ENCODE measurements at places on chromosomes 13 and 19.

GRCh38 chr19:40691421-40692211 is 1.2 kb upstream of the NUMBL start:
- DNase-seq = no peak

DNA sequence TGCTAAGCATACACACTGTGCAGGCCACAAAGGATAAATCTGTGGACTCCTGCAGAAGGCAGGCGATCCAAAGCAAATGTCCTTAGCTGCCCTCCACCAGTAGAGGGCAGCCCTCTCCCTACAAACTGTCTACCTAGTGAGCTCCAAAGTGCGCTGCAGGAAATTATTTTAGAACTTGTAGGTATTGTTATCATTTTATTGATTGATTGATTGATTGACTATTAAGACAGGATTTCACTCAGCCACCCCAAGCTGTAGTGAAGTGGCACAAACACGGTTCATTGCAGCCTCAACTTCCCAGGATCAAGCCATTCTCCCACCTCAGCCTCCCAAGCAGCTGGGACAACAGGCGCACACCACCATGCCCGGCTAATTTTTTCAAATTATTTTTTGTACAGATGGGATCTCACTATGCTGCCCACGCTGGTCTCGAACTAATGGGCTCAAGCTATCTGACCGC is 37.3 kb downstream of the RNF6 start:
- peak; percentile 59 for DNase-seq

DNA sequence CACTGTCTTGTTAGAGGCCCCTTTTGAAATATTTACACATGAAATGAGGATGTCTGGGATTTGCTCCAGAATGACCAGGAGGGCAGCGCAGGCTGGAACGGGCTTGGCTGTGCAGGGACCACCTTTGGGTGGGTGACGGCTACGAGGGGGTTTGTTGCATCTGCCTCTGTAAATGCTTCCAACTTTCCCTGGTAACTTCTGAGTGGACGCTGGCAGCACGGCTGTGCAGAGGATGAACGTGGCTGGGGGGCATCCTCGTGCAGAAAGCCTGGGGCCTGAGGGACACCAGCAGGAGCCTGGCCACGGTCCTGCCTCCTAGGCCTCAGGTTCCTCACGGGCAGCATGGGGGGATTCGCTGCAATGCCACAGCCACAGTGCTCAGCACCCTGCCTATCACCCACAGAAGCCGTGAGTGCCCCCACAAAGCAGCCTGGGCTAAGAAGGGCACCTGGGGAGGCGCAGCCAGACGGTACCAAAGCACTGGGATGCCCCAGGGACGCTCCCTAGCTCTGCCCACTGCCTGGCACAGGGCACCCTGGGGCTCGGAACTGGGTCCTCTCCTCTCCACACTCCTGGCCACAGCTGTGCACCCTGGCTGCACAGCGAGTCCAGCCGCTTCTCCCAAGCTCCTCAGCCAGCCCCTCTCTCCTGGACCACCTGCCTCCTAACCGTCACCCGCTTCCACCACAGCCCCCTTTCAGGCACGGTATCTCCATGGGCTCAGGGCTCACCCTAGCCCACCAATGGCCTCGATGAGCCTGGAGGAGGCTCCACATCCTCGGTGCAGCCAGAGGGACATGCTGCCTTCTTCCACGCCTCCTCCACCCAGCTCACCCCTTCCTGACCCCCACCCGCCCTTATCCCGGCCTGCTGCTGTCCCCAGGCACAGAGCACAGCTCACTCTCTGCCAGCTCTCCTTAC is 44.5 kb downstream of the MLLT1 start:
- DNase-seq = no peak

GRCh38 chr13:21008026-21008425 is 53.4 kb downstream of the LATS2 start:
- DNase-seq = no peak

DNA sequence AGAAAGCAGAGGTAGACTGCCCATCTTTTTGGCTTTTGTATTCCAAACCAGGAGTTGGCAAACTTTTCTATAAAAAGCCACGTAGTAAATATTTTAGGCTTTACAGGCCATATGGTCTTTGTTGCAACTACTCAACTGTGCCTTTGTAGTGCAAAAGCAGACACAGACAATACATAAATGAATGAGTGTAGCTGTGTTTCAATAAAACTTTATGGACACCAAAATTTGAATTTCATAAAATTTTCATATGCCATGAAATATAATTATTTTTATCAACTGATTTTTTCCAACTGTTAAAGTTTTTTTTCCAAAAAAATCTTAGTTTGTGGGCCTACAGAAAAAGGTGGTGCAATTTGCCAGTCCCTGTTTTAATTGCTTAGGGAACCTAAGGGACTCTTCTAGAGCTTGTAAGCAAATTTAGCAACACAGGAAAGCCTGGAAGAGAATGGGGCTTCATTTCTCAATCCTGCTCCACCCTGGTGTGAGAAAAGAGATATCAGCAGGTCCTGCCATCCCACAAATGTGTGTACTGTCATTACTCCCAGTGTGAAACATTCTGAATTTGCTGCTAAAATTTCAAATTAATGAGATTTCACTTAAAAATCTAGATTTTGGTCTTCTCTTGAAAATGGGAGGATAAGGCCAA is 194.2 kb downstream of the RGCC start:
- DNase-seq = no peak

GRCh38 chr19:47446534-47447469 is 24.9 kb downstream of the SLC8A2 start:
- DNase-seq = no peak

GRCh38 chr13:110397436-110398115 is 90.5 kb downstream of the COL4A2 start:
- peak; percentile 95 for DNase-seq

- DNase-seq = no peak
Observed at GRCh38 chr13:99657848-99658260, 156.6 kb downstream of the TM9SF2 start.

- DNase-seq = peak; percentile 60
Observed at GRCh38 chr13:24683838-24684599, 3.8 kb downstream of the ATP12A start.

DNA sequence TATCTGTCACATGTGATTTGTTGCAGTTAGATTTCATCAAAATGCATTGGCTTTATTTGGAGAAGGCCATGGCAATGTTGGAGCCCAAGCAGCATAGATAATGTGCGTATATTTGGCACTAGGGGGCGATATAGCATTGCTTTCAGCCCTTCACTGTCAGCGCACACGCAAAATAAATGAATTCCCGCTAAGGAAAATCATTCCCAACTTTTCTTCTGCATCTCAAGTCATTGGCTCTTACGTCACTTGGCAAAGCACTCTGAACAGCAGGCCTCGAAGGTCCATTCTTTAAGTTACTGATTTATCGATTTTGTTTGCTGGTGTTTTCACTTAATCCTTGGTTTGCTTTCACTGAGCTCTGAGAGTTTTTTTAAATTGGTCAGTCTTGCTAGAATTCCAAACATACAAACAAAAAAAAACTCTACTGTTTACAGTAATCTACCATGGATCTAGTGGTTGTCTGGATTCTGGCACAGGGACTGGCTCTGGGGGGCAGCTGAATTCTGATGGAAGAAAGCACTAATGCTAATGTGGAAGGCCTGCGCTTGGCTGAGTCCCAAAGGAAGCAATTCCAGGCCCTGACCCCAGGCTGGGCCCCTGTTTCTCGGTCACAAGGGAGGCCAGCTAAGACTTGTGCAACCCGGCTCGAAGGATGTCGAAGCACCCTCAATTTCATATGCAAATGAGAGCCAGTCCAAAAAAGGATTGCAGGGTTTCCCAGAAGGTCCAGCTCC is 97.7 kb upstream of the IPO5 start:
- DNase-seq = peak; percentile 66

DNA sequence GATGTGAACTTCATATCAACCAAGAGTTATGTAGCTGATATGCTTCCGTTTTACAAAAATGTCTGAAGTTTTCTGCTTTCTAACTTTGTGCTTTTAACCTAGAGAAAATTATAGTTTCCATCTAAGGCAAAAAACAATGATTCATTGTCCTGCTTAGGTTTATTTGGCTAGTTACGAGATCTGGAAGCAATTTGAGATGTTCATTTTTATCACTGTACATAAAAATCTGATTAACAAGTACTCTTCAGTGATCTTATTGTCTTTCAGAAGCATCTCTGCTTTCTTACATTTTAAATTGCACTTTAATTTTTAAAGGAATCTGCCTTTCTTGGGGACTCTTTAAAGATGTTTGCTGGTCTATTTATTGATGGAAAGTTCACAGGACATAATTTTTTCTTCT is 188.1 kb downstream of the RFC3 start:
- DNase-seq = no peak

- DNase-seq = no peak
Observed at GRCh38 chr13:96769874-96770273, 224.4 kb downstream of the OXGR1 start.

DNA sequence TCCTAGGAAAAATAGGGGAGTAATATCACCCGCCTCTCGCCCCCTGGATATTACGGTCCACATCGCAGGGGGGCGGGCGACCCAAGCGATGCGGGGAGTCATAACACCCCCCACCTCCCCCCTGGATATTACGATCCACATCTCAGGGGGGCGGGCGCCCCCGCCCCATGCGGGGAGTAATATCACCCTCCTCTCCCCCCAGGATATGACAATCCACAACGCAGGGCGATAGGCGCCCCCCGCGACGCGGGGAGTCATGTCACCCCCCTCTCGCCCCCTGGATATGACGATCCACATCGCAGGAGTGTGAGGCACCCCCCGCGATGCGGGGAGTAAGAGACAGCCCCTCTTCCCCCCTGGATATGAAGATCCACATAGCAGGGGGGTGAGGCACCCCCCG is 684.4 kb upstream of the PCDH9 start:
- DNase-seq = no peak

DNA sequence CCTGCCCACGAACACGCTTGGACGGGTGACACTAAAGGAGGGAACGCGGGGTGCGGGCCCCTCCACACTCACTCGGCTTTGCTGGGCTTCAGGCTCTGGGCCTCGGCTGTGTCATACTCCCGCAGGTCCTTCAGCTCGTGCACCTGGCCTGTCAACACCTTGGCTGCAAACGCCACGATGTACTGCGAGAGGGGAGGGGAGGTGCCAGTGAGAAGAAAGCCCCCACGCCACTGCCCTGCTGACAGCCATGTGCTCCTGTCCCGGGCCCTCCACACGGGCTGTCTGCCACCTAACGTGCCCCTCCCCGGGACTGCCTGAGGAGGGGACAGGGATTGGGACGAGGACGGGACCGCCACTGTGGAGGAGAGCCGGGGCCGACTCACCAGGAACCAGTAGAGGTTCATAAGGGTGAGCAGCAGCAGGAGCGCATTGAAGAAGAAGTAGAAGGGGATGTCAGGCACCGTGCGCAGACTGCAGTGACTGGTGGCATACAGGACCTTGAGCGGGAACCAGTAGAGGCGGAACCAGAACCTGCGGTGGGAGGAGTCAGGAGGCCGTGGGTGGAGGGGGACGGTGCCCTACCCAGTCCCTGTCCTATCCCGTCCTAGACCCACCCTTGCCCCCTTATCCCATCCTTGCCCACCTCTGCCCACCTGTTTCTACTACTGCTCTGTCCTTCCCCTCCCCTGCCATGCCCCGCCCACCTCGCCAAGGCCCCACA is 16.9 kb downstream of the CERS1 start:
- DNase-seq = no peak

- no peak for DNase-seq
Observed at GRCh38 chr13:104895521-104895920, 1639.9 kb downstream of the EFNB2 start.

DNA sequence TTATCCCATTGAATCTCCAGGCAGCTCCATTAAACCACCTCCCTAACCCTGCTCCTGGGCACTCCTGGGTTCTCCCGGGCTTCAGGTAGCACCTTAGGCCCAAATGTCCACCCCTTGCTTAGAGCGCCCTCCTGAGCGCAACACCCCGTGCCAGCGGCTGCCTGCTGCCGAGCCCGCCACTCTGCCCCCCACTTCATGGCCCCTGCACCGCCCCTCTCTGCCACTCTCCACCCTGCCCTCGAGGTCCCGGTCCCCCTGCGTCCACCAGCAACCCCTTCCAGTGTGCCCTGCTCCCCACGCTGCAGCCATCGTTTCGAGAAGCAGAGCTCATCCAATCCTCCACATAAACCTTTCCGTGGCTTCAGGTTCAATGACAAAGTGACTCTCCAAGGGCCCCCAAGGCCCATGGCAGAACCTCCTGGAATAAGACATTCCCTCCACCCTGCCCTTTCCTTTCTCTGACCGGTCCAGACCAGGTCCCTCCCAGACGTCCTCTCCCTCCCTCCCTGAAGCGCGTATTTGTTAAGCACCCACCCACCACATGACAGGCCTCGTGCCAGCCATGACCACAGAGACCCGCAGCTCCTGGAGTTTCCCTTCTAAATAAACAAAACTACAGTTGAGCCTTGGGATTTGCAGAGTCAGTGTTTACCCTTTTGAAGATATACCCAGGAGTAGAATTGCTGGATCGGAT is 66.6 kb downstream of the ARHGEF18 start:
- DNase-seq = peak; percentile 84

DNA sequence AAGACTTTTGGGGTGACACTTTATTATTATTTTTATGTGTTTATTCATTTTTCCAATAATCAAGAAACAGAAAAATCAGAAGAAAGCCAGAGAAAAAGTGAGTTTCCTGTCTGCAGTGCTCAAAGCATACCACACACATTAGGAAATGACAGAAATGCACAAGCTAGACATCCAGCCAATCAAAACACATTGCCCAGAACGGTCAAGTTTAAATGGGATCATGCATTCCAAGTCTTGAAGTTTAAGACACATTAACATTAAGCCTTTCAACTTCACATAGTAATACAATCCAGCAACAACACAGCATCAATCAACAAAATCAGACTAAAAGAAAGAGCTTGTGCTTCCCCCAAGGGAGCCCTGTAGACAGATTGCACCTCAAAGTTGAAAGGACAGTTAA is 28.7 kb upstream of the MEDAG start:
- DNase-seq = no peak

GRCh38 chr19:36120092-36120983 is 5.1 kb downstream of the TBCB start:
- no peak for DNase-seq

- no peak for DNase-seq
Observed at GRCh38 chr13:110576070-110576394, 14.5 kb upstream of the RAB20 start.

All from foreskin melanocyte (primary cell).